Activated CD4-positive, alpha-beta T cell treated with anti-CD3 and anti-CD28 coated beads, Interleukin-2, Interleukin-4, amounts not matched to agents 100 ng/mL and 50 ng/mL, durations not matched to agents 16 hours and 8 hours (primary cell): ENCODE measurements at places on chromosomes 5 and 9.
A peak's percentile ranks its signal among the peaks of the same experiment; 100 is the strongest.

DNA sequence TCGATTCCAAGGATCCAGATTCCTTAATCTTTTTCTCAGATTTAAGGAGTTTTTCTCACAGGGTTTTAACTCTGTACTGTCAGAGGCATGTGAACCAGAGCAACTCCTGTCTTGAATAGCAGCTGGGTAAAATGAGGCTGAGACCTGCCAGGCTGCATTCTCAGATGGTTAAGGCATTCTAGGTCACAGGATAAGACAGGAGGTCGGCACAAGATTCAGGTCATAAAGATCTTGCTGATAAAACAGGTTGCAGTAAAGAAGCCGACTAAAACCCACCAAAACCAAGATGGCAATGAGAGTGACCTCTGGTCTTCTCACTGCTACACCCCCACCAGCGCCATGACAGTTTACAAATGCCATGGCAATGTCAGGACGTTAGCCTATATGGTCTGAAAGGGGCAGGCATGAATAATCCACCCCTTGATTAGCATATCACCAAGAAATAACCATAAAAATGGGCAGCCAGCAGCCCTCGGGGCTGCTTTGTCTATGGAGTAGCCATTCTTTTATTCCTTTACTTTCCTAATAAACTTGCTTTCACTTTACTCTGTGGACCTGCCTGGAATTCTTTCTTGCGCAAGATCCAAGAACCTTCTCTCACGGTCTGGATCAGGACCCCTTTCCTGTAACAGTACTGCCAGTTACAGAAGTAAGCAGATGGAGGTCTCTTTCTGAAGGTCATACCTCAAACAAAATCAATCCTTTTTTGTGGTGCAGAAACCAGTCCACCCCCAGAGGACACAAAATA, 87.1 kb downstream of the SLC38A9 start:
- DNase-seq: no peak

GRCh38 chr9:78121488-78121887, 89.9 kb upstream of the GNAQ start:
- peak; percentile 58 for DNase-seq

DNA sequence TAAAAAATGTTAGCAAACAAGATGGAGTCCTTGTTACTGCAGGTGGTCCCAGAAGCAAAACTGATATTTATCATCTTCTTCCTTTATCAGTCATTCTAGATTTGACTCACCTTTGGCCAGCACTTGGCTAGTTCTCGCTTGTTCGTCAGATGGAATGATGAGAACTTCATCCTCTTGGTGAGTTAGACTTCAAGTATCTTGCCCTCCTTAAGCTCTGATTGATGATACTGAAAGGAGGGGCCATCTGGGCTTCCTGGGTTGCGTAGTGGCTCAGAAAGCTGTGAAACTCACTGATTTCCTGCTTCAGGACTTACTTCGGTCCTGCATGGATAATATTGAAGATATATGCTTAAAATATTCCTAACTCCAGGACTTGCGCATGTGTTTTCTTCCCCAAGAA, 1248.2 kb upstream of the CDH9 start:
- no peak for DNase-seq

GRCh38 chr5:119220576-119221197, 135.1 kb upstream of the TNFAIP8 start:
- no peak for DNase-seq

- no peak for DNase-seq
Observed at GRCh38 chr9:95927271-95928004, 51.9 kb downstream of the ERCC6L2 start.

- no peak for DNase-seq
Observed at GRCh38 chr9:33416996-33417395, 14.6 kb upstream of the AQP7 start.

- no peak for DNase-seq
Observed at GRCh38 chr9:18437315-18438201, 36.4 kb upstream of the ADAMTSL1 start.

DNA sequence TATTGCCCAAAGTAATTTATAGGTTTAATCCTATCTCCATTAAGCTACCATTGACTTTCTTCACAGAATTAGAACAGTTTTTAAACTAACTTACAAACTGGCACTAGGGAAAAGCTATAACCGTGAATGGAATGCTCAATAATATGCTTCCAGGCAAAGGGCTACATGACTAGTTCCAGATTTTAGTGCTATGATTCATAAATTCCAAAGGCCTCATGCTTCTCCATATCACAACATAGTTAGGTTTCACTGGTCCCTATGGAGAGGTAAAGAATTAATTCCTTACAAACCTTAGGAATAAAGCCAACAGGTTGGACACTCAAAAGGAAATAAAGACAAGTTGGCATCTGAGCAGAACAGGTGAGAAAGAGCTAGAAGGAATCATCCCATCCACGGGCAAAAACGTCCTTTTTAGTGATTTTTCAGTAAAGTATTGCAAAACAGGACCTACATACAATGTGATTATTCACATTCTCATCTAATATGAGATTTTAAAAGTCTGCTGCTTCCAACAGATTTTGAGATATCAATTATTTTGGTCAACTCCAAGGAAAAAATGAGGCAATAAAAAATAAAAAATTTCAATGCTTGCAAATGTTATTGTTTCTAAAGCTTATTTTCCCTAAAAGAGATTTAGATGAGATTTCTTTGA, 97.0 kb upstream of the TARS1 start:
- DNase-seq: no peak

DNA sequence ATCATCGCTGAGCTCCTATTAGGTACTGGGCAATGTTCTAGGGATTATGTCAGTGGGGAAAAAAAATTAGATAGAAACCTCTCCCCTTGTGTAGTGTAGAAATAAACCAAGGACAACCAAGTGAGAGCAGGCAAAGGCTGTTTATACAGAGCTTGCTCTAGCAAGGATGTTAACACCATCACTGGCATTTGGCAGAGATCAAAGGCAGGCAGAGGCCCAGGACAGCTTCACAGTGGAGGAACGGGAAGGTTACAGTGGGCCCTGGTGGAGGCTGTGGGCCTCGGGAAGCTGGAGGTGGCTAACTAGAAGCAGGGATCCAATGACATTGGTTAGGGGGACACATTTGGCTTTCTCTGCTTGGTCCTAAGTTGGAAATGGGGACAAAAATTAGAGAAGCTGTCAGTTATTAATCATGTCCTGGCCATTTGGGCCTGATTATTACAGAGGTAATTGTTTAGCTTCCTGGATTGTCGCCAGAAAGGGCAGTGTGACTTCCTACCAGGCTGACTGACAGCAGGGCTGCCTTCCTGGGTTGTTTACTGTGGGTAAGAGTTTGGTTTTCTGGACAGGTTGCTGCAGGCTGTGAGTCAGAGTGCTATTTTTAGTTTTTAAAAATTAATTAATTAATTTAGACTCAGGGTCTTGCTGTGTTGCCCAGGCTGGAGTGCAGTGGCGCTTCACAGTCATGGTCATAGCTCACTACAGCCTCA, 259.3 kb downstream of the ROR2 start:
- DNase-seq: no peak

- DNase-seq: no peak
Observed at GRCh38 chr5:99068944-99069650, 140.3 kb upstream of the CHD1 start.

DNA sequence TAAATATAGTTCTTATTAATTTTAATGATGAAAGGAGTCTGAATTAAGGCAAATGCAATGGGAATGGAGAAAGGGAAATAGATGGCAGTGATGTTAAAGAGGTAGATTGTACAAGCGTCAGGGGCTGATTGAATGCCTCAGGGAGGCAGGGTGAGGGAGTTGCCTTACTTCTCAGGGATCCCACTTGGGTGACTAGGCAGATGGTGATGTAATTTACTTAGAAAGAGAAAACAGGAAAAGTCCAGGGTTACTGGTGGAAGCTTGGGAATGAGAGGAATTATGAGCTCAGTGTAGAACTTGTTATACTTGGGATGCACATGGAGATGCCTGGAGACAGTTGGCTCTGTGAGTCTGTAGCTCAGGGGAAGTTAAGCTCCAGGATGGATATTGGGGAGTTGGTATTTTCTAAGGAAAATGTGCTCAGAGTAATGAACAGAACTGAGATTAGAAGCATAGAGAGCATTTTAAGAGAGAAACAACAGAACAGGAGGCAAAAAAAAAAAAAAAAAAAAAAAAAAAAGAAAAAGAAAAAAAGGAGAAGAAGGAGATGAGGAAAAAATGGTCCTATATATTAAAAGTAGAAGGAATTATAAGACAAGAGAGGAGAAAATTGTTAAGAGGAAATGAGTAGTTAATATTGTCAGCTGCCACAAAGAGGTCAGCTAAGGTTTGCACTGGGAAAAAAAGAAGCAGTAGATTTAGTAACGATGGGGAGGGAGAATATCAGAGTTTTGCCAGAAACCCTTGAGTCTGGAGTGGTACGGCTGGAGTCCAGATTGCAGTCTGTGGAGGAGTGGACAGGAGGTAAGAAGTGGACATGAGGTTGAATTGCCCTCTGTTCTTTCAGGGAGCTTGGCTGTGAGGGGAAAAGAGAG, 88.0 kb upstream of the ELL2 start:
- no peak for DNase-seq

DNA sequence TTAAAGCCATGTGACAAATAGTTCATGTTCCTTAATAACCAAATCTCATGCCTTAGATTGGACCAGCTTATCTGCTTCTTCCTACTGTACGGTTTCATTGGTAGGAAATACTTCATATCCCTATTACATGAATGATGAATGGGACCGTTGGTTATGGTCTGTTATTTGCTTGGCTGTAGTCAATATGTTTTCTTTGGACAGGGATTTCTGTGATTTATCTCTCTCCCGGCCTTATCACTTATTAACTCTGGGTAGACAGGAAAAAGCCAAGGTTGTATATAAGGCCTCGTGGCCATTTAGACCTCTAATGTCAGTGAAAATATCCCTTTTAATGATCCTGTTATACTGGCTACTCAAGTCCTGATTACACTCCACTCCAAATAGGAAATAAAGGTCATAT, 330.6 kb downstream of the EBF1 start:
- DNase-seq: no peak

DNA sequence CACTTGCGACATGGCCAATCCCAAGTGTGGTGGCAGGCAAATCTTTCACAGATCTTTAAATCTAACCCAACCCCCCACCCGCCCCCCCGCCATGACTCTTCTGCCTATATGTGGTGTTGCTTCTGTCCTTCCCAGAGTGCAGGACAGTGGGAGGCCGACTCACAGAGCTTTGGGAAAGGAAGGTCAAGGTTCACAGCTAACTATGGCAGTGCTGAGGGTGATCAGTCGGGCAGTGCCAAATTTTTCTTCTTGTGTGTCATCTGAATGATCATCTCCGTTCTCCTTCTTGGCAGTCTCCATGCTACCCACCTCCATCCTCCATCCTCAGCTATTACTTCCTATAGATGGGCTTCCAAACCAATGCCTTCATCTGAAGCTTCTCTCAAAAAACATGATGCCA, 129.0 kb upstream of the NFIB start:
- no peak for DNase-seq

DNA sequence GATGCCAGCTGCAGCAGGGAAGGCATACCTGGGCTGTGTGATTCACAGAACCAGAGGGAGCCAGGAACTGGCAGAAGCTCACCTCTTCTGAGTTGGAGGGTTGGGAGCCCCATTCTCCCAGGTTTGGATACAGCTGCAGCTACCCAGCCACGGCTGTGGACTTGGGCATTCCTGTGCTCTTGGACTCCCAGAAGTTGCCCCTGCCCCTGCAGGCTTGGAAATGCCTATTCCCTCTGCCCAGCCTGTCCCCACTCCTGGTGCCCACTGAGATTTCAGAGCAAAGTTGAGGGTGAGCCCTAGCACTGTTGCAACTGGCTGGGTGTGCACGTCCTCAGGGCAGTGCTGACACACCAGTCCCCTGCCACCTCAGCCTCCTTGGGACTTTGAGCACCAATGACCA, 489.7 kb downstream of the SLCO4C1 start:
- DNase-seq: no peak

- no peak for DNase-seq
Observed at GRCh38 chr5:89087551-89088318, 204.8 kb upstream of the MEF2C start.

DNA sequence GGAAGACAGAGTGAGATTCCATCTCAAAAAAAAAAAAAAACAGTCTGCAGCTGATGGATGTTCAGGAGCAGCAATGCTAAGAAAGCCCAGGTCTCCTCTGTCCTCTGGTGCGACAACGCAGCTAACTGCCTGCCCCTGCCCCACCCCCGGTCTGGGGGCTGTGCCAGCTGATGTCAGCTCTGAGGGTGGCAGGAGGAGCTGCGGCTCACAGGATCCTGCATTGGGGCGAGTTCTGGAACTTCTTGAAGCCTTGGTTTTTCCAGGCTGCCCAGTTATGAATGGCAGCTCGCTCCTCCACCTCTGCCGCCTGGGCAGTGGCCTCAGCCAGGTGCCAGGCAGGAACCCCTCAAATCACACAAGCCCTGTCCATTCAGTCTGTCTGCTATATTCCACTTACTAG, 113.5 kb downstream of the ROR2 start:
- DNase-seq: no peak

GRCh38 chr5:104538734-104539133, 976.1 kb upstream of the NUDT12 start:
- no peak for DNase-seq

DNA sequence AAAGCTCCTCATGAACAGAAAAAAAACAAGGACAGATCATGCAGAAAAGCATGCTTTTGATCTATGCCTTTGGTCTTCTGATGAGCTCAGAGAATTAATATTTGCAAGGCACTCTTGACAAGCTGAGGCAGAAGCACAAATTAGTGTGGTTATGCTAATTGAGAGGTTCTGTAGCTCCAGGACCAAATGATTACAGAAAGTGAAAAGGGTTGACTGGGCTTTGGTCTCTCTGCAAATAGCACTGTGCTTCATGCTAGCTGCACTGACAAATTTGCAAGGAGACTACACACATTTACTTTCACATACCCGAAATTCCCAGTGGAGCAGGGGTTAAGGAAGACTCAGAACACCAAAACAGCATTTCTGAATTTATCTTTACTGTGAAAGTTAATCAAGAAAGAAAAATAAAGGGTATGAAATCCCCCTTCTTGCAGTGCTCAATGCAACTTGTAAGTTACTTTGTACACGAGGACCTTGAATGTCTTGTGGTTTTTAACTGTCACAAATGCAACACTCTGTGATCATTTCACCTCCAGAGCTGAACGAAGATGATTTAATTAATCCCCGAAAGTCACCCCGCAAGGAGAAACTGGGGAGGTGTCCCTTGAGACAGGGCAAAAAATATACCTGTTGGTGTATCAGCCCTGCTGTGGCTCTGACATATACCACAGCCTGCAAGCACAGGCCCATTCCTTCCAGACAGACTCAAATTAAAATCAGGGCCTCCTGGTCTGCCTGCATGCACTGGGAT, 11.9 kb downstream of the RAPGEF1 start:
- DNase-seq: peak; percentile 79

GRCh38 chr9:36969216-36969771, 64.8 kb downstream of the PAX5 start:
- DNase-seq: no peak

- no peak for DNase-seq
Observed at GRCh38 chr5:68084396-68084795, 131.2 kb upstream of the PIK3R1 start.
